ENCODE measurements at places on chromosomes 3 and 15.
A peak's percentile ranks its signal among the peaks of the same experiment; 100 is the strongest.

GRCh38 chr3:113287803-113288648, 76.7 kb downstream of the BOC start:
- peaks cover 6% of the 10 kb centered on the region for H3K4me1 ChIP-seq
- no peaks in the 10 kb centered on the region for H3K27me3 ChIP-seq
- DNase-seq, result peak; percentile 74
- H3K4me3 ChIP-seq, result no peak overlapping the region

GRCh38 chr3:160490166-160490565, 40.6 kb upstream of the TRIM59 start:
- DNase-seq, result no peak
- H3K36me3 ChIP-seq, result no peaks in the 10 kb centered on the region
- no peak overlapping the region for H3K27ac ChIP-seq
- no peak overlapping the region for H3K4me3 ChIP-seq
- no peaks in the 10 kb centered on the region for H3K27me3 ChIP-seq

GRCh38 chr3:155293516-155293915, at the start of gene STRIT1:
Gene STRIT1 (minus strand): TSS chr3:155293683.
- DNase-seq, result no peak
- H3K36me3 ChIP-seq, result no peaks in the 10 kb centered on the region
- H3K4me3 ChIP-seq, result no peak within 1 kb of the TSS
- no peaks in the 10 kb centered on the region for H3K4me1 ChIP-seq
- no peaks in the 10 kb centered on the region for H3K27me3 ChIP-seq

DNA sequence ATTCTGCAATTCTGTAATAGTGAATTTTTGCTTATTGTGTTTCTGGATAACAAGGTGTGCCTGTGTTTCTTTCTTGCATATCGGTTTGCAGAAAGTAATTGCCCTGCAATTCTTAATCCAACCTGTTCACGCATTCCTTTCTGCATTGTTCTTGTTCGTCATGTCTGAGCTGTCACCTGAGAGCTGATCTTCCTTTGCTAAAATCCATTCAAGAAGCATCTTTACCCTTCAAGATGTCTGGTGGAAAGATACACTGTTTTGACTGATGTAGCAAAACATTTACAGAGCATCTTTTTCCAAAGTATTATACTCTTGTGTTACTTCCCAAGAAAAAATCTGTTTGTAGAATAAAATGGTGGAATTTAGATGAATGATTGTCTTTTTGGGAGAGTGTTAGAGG, 159.0 kb upstream of the WNT5A start:
- no peaks in the 10 kb centered on the region for H3K36me3 ChIP-seq
- no peak overlapping the region for H3K27ac ChIP-seq
- H3K4me1 ChIP-seq, result no peaks in the 10 kb centered on the region
- no peaks in the 10 kb centered on the region for H3K27me3 ChIP-seq
- H3K4me3 ChIP-seq, result no peak overlapping the region

DNA sequence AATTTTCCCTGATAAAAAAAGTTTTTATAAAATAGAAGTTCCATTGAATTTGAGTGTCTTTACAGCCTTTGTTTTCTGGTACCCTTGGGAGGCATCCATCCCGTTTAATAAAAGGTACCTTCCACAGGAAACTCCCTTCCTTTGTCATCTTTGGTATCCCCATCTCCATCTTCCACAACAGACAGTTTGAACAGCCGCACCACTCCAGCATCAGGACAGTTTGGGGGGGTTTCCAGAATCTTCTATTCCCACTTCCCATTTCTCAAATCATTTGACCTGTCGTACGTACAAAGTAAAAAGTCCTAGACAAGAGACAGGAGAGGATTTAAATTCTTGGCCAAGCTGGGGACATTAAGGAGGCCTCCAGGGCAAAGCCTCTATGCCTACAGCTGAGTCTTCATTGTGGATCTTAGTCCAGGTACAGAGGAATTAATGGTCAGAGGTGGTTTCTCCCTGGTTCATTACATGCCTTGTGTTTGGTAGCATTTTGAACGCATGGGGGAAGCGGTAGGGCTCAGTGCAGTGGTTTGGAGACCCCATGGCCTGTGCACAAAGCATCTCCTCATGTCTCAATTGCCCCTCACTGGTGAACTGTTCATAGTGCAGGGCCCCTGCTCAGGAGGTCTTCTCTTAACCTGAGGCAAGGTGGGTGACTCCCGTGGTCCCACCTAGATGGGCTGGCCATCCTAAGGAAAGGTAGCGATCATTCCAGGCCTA, 19.4 kb upstream of the BCL2A1 start:
- H3K27ac ChIP-seq, result no peak overlapping the region
- no peaks in the 10 kb centered on the region for H3K4me1 ChIP-seq
- no peak overlapping the region for H3K4me3 ChIP-seq
- no peaks in the 10 kb centered on the region for H3K27me3 ChIP-seq
- no peaks in the 10 kb centered on the region for H3K36me3 ChIP-seq

DNA sequence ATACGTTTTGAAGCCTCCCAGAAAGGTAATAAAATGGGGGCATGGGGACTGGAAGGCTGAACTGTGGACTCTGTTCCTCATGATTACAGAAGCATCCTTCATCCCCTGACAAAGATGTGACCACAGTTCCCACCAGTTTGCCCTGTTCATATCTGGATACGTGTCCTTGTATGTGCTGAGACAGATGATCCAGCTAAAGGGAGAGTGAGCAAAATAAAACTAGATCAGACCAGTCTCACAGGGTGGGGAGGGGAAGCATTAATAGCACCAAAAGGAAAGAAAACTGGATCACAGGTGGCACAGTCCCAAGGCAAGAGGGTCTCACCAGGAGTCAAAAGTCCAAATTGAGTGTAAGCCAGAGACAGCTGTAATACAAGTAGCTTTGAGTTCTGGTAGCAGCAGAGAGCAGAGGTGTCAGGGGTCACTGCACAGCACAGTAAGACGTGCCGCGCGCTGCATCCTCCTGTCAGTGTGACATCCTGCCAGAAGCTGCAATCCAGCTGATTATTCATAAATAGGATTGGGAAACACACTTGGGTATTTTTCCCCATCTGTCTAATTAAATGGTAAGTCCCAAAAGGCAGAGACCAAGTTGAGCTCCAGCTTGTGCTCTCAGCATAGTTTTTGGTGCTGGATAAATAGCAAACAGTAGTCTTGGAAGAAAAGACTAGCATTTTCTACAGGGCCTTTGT, 560.0 kb upstream of the CFAP20DC start:
- no peaks in the 10 kb centered on the region for H3K27me3 ChIP-seq
- DNase-seq, result peak; percentile 20
- peaks cover 11% of the 10 kb centered on the region for H3K4me1 ChIP-seq
- no peak overlapping the region for H3K4me3 ChIP-seq

GRCh38 chr3:44529927-44530326, 25.1 kb upstream of the ZKSCAN7 start:
- H3K4me1 ChIP-seq, result no peaks in the 10 kb centered on the region
- H3K4me3 ChIP-seq, result no peak overlapping the region
- DNase-seq, result no peak
- no peak overlapping the region for H3K27ac ChIP-seq
- no peaks in the 10 kb centered on the region for H3K27me3 ChIP-seq
- no peaks in the 10 kb centered on the region for H3K36me3 ChIP-seq

DNA sequence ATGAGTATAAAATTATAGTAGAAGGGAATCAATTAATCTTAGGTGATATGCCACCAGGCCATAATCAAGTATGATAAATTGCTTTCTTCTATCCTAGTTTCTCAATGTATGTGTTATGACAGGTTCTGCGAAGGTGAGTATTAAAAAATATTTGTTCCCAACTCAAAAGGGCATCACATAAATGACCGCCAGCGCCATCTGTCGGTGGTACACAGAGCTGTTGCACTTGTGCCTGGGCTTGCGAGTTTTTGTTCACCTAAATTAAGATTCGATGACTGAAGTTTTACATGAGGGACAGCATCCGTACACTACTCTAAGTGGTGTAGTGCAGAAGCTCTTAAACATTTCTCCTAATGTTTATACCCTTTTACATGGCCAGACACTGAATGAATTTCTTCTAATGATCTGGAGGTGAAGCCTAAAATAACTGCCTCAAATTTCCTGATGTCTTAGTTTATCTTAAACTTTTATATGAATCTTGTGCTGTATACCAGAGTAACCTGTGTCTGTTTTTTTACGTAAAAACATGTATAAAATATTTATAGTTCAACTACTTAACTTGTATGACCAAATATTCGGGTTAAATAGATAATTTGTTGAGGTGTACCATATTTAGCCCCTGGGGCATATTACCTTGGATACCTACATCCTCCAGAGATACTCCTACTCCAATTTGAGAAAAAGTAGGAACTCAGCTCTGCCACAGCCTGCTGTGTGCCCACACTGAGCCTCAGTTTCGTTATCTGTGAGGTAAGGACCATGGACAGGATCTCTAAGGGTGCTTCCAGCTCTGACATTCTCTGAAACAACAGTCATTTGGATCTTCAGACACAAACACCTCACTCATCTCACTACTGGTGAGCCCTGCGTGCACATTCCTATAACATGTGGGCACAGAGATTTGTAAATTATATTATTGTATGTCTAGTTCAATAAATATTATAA, 365.6 kb downstream of the MAGI1 start:
- no peak overlapping the region for H3K4me3 ChIP-seq
- peaks cover 15% of the 10 kb centered on the region for H3K4me1 ChIP-seq
- H3K27ac ChIP-seq, result no peak overlapping the region
- DNase-seq, result peak; percentile 45

- H3K27ac ChIP-seq, result no peak overlapping the region
- no peaks in the 10 kb centered on the region for H3K36me3 ChIP-seq
- DNase-seq, result no peak
- no peaks in the 10 kb centered on the region for H3K4me1 ChIP-seq
Observed at GRCh38 chr3:9121366-9122001, 128.0 kb downstream of the SRGAP3 start.

DNA sequence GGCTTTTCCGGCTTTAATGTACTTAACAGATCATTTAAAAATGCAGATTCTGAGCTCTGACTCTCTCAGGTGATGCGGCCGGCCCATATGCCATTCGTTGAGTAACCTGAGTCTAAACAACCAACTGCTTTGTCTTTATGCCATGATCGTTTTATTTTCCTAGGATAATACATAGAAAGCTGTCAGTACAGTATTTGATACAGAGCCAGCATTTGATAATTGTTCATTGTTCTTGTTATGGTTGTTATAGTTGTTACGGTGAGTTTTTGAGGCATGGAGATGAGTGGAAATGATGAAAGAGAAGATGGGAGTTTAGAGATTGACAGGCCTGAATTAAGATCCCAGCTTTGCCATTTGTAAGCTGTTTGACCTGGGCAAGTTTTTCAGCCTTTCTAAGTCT, 40.0 kb downstream of the TMEM45A start:
- H3K27ac ChIP-seq, result no peak overlapping the region
- H3K36me3 ChIP-seq, result no peaks in the 10 kb centered on the region
- no peaks in the 10 kb centered on the region for H3K27me3 ChIP-seq
- H3K4me3 ChIP-seq, result no peak overlapping the region
- peaks cover 27% of the 10 kb centered on the region for H3K4me1 ChIP-seq
- no peak for DNase-seq

DNA sequence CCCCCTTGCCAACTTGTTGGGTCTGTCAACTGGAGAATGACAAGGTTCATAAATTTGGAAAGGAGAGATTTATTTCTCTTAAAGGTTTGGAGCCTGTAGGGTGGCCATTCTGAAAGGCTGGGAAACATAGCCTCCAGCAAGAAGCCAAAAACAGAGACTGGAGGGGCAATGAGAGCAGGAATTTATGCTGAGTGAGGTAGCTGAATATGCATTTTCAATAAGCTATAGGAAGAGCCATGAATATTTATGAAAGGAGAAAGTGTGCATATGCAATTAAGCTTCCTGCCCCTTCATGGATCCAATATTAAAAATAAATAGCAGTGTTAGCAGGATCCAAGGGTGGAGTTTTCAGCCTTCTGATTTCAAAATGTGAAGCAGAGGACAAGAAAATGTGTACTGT, 306.1 kb upstream of the LRRC3B start:
- no peak for DNase-seq
- H3K27ac ChIP-seq, result no peak overlapping the region
- H3K27me3 ChIP-seq, result no peaks in the 10 kb centered on the region
- no peaks in the 10 kb centered on the region for H3K4me1 ChIP-seq
- H3K4me3 ChIP-seq, result no peak overlapping the region

GRCh38 chr3:138479438-138479863, 45.0 kb downstream of the ESYT3 start:
- H3K4me3 ChIP-seq, result no peak overlapping the region
- no peaks in the 10 kb centered on the region for H3K27me3 ChIP-seq
- no peaks in the 10 kb centered on the region for H3K36me3 ChIP-seq
- DNase-seq, result peak; percentile 36
- H3K27ac ChIP-seq, result no peak overlapping the region
- H3K4me1 ChIP-seq, result no peaks in the 10 kb centered on the region

DNA sequence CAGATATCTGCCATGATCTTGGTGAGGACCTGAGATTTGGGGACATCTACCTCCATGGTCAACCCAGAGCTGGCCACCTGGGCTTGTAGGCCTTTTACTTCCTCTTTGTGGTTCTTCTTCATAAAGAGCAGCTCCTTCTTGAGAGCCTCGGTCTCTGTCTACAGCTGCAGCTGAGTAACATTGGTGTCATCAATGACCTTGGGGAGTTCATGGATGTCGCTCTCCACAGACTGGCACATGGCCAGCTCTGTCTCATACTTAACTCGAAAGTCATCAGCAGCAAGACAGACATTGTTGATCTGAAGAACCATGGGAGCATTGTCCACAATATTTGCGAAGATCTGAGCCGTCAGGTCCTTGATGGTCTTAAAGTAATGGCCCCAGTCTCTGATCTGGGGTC, 15.7 kb upstream of the RASA2 start:
- H3K4me1 ChIP-seq, result no peaks in the 10 kb centered on the region
- H3K27me3 ChIP-seq, result no peaks in the 10 kb centered on the region
- H3K4me3 ChIP-seq, result no peak overlapping the region

DNA sequence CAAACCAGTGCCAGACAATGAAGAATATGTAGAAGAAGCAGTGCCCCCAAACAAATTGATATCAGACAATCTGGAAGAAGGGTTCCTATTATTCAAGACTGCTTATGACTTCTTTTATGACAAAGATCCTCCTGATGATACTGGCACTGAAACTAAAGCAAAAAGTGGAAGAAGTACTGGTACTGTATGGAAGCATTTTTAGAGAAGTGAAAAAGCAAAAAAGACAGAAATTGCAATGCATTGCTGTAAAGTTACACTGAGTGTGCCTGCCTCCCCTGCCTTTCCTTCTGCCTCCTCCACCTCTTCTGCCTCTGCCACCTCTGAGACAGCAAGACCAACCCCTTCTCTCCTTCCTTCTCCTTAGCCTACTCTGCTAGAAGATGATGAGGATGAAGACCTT, 167.6 kb downstream of the PLCL2 start:
- H3K27me3 ChIP-seq, result no peaks in the 10 kb centered on the region
- H3K27ac ChIP-seq, result no peak overlapping the region
- H3K4me3 ChIP-seq, result no peak overlapping the region
- DNase-seq, result no peak

DNA sequence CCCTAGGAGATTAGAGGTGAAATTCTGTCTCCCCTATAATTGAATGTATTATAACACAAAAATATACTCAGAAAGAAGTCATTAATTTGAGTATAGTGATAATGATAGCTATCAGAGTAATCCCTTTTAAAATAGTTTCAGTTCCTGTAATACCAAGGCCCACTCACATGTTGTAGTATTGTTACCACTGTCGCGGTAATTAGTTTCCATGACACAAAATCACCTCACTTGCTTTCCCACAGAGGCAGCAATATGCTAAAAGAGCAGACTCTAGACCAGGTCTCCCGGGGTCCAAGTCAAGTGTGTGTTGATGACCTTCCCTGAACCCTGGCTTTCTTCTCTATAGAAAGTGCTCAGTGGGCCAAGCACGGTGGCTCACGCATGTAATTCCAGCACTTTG, 39.5 kb upstream of the NSMCE3 start:
- no peaks in the 10 kb centered on the region for H3K36me3 ChIP-seq
- H3K27me3 ChIP-seq, result no peaks in the 10 kb centered on the region
- no peaks in the 10 kb centered on the region for H3K4me1 ChIP-seq
- no peak for DNase-seq
- no peak overlapping the region for H3K27ac ChIP-seq

GRCh38 chr15:29571792-29572431, 250.4 kb downstream of the TJP1 start:
- no peaks in the 10 kb centered on the region for H3K27me3 ChIP-seq
- H3K4me1 ChIP-seq, result peaks cover 36% of the 10 kb centered on the region
- H3K27ac ChIP-seq, result peak overlapping the region; percentile 73
- peak; percentile 25 for DNase-seq
